NCI-H748 treated with DMSO at 0.1 percent for 48 hours (cell line): ENCODE measurements at places on chromosomes 7 and 10.

- no peak for DNase-seq
Observed at GRCh38 chr7:16684935-16685334, 39.0 kb downstream of the BZW2 start.

DNA sequence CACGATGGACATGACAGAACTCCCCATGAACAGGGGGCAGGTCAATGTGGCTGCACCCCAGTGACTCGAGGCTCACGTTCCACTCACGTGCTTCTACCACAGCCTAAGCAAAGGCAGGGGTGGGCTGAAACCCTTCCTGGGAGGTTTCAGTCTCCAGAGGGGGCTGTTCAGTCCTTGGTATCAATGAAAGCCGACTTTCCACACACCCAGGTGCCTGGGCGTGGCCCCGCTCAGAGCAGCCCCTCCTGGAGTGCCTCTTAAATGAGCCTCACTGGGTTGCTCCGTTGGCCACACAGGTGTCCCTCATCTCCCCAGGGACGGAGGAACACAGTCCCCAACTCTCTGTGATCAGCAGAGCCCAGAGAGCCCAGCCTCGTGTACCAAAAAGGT lies 90.5 kb upstream of the PDGFA start:
- no peak for DNase-seq

DNA sequence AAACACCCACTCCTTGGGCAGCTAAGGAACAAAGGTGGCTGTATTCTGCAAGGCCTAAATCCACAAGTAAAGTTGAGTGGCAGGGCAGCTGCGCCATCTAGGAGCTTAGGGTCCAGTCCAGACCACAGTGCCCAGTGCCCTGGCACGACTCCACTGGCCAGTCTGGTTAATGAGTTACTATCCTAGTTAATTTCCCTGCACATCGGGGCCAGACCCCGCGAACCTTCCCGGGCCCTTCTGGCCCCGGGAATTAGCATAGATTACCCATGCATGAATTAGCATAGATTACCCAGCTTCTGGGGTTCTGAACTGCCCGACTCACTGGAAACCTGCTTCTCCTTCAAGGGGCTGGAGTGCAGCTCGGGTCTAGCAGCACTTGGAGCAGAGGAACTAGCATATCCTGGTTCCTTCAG lies 3.2 kb upstream of the EMX2 start:
- no peak for DNase-seq

GRCh38 chr7:151550656-151551286 lies 31.1 kb upstream of the RHEB start:
- no peak for DNase-seq

DNA sequence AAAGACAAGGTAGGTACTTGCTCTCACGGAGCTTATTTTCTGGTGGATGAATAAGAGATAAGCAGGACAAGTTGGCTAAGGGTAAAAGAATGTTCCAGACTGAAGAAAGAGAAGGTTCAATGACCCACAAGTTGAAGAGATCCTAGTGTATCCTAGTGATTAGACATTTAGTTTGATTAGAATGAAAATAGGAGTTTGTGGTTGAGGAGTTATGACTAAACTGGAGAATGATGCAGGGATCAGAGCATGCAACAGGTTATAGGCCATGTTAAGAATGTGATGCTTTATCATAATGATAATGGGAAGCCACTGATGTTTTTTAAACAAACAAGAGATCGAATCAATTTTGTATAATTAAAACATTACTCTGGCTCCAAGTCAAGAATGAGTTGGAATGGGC lies 357.2 kb downstream of the HPSE2 start:
- no peak for DNase-seq

DNA sequence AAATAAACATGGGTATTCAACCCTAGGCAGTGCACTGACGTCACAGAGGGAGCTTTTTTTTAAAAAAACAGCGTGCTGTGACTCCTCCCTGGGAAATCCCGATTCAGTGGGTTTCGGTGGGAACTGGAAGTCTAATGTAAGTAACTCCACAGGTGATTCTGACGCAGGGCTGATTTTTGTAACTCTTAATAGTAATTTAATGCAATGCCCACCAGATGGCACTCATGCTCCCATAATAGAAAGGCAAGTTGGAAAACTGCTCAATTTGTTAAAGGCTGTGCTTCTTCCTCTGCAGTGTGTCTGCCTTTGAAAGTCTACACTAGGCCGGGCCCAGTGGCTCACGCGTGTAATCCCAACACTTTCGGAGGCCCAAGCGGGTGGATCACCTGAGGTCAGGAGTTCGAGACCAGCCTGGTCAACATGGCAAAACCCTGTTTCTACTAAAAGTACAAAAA lies 10.9 kb upstream of the RSU1 start:
- DNase-seq = peak; percentile 57

DNA sequence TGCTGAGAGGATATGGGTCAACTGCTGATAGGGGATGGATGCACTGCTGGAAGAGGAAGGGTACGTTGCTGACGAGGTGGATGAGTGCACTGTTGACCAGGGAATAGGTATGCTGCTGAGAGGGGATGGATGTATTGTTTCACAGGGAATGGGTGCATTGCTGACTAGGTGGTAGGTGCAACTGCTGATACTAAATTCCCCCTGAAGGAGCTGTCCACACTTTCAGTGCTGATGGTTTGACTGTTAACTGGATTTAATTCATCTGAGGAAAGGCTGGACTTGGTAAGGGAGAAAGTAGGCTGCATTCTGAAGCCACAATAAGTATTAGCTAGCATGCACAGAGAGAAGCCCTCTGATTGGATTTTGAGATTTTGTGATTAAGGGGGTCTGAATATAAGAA lies 1196.8 kb upstream of the PHF14 start:
- no peak for DNase-seq

DNA sequence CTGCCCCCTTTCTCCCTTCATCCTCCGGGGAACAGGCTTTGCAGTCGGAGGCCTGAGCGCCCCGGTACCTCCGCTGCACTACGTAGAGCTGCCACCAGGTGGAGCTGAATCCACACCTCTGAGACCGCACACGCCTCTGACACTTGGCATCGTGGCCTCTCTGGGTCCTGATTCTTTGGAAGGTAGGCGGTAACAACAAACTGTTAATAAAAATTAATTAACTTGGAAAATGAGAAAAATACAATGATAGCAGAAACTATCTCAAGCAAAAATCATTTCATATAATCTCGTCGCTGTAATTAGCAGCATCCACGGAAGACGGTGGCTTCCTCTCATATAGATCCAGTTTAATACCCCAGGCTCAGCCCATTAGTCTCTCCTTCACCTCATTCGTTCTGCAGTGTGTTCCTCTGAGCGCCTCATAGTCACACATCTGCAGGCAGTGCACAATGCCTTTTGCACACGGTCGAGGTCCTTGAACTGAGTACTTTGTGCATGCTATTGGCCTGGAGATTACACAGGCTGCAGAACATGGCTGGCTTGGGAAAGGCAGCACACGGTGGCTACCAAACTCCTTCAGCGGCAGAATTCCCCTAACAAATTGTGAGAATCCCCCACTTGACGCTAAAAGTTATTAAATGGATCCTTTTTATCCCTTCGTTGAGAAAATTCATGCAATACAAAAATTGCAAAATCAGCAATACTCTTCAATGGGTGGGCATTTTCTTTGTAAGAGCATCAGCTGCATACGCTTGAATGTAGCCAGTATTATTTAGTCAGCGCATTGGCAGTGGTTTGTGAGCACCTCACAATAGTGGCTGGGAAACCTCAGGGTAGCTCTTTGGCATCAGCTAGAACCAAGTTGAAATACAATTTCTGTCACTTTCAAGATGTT lies 18.7 kb downstream of the OR9A2 start:
- peak; percentile 61 for DNase-seq

DNA sequence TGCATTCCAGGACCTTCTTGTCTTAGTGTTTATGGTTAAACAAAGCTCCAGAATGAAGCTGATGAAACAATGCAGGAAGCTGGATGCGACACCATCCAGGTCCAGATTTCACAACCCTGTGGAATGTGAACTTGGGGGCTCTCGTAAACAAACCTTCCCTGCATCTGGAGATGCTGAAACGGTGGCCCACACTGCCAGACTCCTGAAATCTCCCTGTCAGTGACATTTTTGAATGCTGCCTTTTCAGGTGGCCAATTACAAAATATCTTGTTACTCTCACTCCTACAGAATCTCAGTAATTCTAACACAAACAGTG lies 18.8 kb downstream of the VIPR2 start:
- DNase-seq = no peak

DNA sequence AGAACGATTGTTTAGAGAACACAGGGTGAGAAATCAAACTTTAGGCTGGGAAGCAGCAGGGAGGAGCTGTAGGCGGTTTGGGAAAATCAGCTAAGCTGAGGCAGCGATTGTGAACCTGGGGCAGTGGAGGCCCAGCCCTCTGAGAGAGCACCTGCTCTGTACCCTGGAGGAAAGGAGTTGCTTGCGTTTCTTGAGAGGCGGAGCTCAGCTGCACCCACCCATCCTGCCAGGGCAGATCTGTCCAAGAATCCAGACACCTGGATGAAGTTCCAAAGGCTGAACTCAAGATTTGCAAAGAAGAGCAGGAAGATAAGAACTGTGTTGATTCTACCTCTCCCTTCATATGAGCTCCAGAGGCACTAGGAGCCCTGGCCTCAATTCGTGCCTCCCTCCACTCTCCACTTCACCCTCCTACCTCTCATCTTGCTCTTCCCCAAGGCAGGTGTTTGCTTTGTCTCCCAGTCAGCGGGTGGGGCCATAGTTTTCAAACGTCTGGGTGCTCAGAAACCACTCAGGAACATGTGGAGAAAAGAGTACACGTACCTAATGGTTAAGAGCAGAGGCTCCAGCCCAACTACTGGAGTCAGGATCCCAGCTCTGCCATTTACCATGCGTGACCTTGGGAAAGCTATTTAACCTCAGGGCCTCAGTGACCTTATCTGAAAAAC lies 21.5 kb upstream of the TMEM213 start:
- no peak for DNase-seq

- DNase-seq = no peak
Observed at GRCh38 chr10:1595242-1595600, 142.1 kb downstream of the ADARB2 start.

GRCh38 chr7:50307368-50308032 lies 3.0 kb downstream of the IKZF1 start:
- no peak for DNase-seq

DNA sequence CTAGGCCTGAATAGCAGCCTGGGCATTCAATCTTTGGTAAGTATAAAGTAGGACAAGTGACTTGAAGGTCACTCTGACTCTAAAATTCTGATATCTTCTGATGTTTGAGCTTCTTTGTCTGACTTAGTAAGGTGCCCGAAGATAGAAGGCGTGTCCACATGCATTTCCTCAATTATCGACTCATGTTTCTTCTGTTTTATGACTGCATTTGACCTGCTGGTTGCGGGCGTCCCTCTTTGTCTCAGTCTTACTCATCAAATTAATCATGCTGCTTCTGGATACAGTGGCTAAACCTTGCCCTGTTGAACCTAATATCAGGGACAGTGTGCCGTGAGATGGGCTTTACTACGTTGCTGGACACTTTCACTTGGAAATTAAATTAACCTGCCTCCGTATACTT lies 534.1 kb downstream of the SDK1 start:
- DNase-seq = no peak

GRCh38 chr10:29618341-29619171 lies 16.2 kb downstream of the SVIL start:
- DNase-seq = no peak

DNA sequence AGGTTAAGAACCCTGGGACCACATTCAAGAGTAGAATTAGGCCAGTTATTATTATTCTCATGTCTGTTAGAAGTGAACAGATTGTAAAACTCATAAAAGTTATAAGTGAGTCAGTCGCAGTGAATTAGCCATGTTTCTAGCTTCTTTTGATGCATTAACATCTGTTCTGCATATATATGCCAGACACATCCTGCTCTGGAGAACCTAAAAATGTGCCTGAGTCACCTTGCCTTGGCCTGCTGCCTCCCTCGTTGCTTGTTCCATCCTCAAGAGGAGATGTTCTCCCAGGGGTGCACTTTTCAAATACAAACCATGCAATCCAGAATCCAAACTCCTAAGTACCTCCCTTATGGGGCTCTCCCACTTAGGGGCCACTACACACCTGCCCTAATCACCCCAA lies 14.8 kb downstream of the TSPAN12 start:
- DNase-seq = no peak

GRCh38 chr10:86087716-86088115 lies 278.9 kb downstream of the GRID1 start:
- no peak for DNase-seq

GRCh38 chr10:3580565-3580964 lies 204.4 kb downstream of the KLF6 start:
- no peak for DNase-seq

DNA sequence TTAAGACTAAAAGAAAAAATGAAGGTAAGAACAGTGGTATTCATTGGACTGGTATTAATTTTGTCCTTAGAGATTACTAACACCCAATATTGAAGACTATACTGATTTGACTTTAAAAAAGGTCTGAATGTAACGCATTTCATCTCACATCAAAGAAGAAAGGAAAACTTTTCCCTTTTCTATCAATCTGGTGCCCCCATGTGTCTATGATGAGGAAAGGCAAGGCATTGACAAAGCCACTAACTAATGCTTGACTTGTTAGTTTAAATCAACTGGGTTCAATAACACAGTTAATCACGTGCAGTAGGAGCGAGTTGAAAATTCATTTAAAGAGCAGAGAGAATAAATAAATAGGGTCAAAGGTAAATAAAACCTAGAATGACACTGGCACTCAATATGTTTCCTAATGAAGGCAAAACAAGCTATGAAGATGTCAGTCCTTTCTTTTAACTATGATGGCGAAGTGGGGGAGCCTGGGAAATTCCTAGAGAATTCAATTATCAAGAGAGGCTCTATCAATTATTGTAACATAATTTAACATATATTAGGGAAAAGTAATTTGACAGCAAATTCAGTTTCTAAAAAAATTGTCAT lies 180.9 kb downstream of the ANK3 start:
- peak; percentile 5 for DNase-seq

GRCh38 chr10:9561821-9562505 lies 1455.7 kb upstream of the CELF2 start:
- no peak for DNase-seq

DNA sequence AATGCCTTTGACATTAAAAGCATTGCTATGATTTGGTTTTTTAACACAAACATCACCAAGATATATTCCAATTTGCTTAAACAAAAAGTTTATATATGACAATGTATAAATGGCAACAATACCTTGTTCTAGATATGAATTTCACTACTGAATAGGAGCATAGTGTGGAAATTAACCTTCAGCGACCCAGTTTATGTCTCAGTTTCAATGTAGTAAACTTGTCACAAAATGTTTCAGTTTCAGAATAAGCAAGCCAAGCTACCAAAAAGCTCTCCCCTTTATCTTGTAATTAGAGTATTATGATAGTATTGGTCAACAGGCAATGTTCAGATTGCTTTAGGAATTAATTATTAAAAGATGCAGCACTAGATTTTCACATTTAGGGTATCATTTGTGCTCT lies 99.6 kb upstream of the PCDH15 start:
- no peak for DNase-seq

DNA sequence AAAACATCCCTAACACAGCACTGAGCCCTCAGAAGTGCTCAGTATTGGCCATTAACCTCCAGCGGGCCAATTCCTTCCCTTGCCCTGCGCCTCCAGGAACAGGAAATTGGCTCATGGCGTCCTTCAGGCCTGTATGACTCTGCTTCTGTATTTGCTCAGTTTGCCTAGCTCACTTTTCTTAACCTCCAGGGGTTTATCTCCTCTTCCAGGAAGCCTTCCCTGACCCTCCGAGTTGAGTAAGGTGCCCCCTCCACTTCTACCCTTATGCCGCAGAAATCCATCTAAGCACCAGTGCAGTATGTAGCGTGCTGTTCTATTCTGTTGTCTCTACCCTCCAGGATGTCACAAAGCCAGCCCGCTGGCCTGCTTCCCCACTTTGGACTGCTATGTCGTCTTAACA lies 1.1 kb upstream of the SFXN4 start:
- no peak for DNase-seq

- DNase-seq = no peak
Observed at GRCh38 chr7:116340943-116341907, 130.9 kb downstream of the TES start.
